ENCODE measurements at places on chromosomes 13 and 19.

GRCh38 chr13:40662866-40663265 lies 3.6 kb downstream of the FOXO1 start:
- no peak for DNase-seq

DNA sequence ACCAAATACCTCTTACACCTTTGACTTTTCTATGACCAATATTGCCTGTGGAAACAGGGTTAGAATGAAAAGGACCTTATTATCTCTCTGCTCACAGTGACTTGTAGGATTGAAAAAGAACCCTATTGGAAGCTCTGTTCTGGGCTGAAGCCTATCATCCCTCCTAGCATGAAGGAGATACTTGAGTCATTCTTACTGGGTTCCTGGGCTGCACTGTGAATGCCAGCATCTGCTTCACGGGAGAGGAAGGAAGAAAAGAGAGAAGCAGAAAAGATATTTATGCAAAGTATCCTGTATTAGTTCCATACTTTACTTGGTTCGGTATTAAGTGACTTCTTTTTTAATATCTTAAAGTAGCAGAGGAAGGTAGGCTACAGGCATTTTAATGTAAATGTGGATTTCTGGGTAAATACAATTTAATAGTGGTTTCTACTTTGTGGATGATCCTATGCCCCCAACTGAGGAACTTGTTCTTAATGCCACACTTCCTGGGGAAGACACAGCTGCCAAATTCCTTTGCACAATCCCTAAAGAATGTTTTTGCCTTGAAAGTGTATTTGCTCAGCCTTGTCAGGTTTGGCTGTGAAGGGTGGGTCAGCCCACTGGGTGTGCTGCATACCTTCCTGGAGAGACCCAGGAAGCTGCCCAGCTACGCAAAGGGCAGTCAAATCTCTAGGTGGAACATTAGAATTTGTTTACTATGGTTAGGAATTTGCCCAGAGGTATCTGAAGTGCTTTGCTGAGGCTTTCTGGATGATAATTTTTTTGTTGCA lies 13.7 kb upstream of the SCEL start:
- no peak for DNase-seq

GRCh38 chr13:99322297-99323103 lies 15.3 kb upstream of the GPR183 start:
- no peak for DNase-seq

- no peak for DNase-seq
Measured at GRCh38 chr19:46935066-46935663, 74.4 kb downstream of the ARHGAP35 start.

GRCh38 chr19:45079063-45079910 lies at the start of gene GEMIN7:
GEMIN7 (plus strand) TSS chr19:45079260; CDS start chr19:45090115, 10,855 bp downstream.
- DNase-seq = peak; percentile 78

Measured in stimulated activated CD8-positive, alpha-beta memory T cell treated with anti-CD3 and anti-CD28 coated beads, Interleukin-15, amount 100 ng/mL, for 48 hours (primary cell).